AG04449 (cell line): ENCODE measurements at places on chromosomes 5 and 9.

GRCh38 chr9:76655121-76655541 is 109.1 kb upstream of the PCA3 start:
- no peak for DNase-seq

GRCh38 chr5:178442405-178443257 is 147.6 kb downstream of the COL23A1 start:
- DNase-seq: no peak

- DNase-seq: no peak
Measured at GRCh38 chr5:90602681-90603080, 44.1 kb downstream of the ADGRV1 start.

- DNase-seq: no peak
Measured at GRCh38 chr5:59660737-59661136, 232.8 kb downstream of the PDE4D start.

GRCh38 chr9:134852906-134853654 is 27.5 kb upstream of the FCN2 start:
- no peak for DNase-seq

DNA sequence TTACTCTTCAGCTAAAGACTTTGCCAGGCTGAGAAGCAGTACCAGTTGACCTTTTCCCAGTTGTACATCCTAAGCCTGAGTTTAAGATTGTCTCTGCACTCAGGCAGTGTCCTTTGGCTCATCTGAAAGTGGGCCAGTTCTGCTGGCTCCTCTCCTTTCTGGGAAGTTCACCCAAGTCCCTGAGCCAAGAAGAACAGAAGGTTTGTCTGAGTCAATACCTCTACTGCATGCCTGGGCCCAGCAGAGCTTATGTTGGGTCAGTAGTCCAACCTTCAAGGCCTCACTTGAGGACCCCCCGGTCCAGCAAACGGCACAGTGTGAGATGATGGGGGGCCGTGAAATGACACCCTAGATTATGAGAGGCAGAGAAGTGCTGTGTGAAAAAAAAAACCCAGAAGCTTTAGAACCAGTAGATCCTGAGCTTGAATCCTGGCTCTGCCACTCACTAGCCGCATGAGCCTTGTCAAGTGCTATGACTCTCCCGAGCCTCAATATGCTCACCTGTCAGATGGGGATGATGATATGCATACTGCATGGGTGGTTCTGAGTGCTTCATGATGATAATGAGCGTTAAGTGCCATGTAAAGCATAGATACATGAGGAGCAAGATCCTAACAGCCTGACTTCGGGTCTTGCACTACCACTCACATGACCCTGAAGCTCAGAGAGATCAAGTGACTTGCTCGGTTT is 156.0 kb downstream of the MACROH2A1 start:
- DNase-seq: no peak

- DNase-seq: no peak
Measured at GRCh38 chr5:90709323-90710155, 150.9 kb downstream of the ADGRV1 start.

DNA sequence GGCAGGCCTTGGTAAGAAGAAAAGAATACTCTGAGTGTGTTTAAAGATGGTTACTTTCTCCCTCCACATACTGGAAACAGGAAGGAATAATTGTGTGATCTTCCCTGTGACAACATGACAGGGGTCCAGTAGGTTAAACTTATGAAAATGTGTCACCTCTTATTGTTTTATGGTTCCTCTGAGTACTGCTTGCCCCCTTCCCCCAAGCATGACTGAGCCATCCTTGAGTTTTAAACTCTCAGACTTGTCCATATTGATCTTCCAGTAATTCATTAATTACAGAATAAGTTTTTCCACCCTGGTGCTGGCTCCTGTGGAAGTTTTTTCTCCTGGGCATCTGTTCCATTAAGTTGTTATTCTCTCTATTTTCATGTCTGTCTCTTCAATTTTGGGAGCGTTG is 95.8 kb downstream of the CNTLN start:
- DNase-seq: no peak

DNA sequence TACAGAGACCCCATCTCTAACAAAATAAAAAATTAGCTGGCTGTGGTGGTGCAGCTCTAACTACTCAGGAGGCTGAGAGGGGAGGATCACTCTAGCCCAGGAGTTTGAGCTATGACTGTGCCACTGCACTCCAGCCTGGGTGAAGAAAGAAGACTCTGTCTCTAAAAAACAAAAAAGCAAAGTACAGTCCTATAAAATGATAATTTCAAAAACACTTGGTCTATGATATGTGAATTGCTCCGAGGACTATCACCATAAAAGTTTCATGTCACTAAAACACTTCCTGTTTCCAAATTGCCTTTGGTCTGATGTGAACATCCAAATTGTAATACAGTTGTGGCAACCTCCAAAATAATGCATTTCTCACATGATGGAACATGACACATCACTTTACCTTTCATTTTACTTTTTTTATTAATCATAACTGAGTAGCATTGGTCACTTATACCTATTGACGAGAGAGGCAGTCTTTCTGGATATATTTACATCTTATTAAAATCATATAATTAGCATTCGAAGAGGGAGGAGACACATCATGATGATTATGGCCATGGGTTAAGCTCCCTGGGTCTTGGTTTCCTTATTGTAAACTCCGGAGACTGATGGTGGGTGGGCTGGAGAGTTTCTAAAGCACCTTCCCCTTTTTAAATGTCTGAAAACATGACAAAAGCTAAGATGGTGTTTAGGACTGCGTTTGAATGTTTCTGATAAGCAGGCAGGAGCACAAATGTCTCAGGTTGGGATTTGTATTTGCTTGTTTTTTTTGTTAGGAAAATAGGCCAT is 25.8 kb upstream of the CD180 start:
- no peak for DNase-seq

- no peak for DNase-seq
Measured at GRCh38 chr5:145752947-145753346, 82.2 kb downstream of the PRELID2 start.

GRCh38 chr9:113343732-113344231 is 3.7 kb upstream of the WDR31 start:
- no peak for DNase-seq

- DNase-seq: no peak
Measured at GRCh38 chr9:126131066-126132010, 195.3 kb upstream of the MVB12B start.

DNA sequence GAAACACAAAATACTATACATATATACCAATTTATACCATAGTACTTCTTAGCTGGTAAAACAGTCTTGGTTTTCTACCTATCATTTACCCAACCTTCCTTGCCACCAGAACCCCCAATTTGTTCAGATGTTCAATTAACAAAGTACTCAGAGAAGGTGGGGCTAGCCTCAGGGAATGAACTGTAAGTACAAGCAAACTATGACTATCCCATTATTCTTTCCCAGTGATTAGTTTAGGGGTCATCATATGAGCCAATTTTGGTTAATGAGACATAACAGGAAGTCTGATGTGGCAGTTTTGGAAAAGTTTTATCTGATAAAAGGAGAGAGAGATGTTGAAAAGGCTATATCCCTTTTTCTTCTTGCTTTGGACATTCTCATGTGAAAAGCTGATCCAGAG is 125.8 kb downstream of the DTWD2 start:
- no peak for DNase-seq

DNA sequence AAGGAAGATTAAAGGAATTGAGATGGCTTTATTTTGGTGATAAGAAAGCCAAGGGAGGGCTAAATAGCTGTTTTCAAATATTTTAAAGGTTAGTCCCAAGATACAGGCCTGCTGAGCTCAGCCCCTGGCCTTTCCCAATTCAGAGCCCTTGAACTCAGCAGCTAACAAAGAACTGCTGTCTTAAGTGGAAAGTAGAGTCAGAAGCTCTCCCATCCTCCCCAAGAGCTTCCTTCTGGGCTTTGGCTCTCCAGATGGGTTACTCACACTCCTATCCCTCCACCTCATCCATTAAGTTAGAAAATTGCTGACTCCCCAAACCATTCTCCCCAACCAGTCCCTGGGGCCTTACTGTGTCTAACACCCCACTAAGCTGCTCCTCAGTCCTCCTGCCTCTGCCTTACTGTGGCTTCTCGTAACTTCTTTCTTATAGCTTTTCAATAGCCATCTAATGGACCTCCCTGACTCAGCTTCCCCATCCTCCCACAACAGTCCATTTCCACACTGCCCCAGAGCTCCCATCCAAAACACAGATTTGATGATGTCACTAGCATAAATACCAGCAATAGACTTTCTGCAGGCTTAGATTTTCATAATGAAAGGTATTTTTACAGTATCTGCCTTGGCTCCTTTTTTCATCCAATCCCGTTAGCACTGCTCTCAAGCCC is 239.1 kb downstream of the ENC1 start:
- DNase-seq: no peak

- DNase-seq: no peak
Measured at GRCh38 chr9:90869361-90869760, 67.7 kb downstream of the SYK start.

DNA sequence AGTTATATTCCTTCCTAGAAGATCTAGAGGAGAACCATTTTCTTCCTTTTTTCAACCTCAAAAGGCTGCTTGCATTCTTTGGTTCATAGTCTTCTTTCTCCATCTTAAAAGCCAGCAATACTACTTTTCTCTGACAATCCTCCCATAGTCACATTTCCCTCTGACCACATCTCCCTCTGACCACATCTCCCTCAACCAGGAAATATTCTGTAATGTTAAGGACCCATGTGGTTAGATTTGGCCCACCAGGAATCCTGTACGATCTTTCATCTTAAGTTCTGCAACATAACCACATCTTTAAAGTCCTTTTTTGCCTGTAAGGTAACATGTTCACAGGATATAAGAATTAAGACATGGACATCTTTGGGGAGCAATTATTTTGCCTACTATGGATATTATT is 179.4 kb upstream of the SPEF2 start:
- DNase-seq: no peak

- DNase-seq: no peak
Measured at GRCh38 chr9:101848485-101848919, 110.1 kb upstream of the GRIN3A start.

DNA sequence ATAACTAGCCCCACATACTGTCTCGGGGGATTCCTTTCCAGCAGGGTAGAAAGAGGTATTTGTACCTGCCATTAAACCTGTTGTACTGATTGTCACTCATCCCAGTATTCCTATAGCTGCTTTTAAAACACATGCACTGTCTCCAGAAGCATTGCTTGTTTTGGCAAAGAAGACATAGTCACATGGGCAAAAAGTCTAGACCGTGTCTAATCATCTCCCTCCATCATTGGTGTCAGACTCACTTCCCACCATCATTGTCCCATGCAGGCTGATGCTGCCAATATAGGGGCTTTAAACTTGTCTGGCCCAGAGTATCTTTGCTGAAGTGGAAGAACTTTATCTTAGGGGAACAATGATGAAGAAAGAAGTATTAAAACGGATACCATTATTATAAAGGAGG is 12.6 kb downstream of the DNAJC21 start:
- DNase-seq: no peak

- no peak for DNase-seq
Measured at GRCh38 chr9:20242510-20243189, 379.6 kb downstream of the MLLT3 start.

GRCh38 chr5:61394078-61394704 is 62.1 kb downstream of the ZSWIM6 start:
- no peak for DNase-seq

GRCh38 chr9:87668722-87669121 is 57.2 kb upstream of the CTSL start:
- no peak for DNase-seq

DNA sequence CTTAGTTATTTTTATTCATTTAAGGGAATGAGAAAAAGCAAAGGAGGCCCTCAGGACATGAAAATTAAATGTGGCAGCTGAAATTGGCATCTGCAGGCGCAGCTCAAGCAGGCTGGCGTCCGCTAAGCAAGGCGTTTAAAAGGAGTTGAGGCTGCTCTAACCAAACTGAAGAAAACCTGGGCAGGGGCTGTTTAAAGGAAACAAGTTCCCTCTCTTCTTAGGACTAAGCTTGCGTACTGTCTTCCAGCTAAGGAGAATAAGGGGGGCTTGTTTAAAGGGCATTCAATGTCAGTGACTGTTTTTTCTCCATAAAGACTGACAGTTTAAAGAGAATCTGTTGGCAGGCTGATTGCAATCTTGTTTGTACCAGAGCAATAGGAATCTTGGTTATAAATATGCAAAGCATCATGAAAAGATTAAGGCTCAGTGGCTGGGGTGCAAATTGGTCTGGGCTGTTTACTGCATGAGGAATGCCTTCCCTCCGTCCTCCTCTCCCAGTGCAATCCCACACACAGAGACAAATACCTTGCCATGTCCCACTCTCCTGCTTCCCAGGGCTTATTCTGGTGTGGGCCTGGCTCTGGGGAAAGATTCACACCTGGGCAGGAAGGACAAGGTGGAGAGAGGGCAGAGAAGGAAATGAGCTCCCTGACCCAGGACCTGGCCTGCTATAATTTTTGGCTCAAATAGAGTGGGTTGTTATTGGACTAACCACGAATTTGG is 85.9 kb upstream of the LIFR start:
- DNase-seq: no peak

DNA sequence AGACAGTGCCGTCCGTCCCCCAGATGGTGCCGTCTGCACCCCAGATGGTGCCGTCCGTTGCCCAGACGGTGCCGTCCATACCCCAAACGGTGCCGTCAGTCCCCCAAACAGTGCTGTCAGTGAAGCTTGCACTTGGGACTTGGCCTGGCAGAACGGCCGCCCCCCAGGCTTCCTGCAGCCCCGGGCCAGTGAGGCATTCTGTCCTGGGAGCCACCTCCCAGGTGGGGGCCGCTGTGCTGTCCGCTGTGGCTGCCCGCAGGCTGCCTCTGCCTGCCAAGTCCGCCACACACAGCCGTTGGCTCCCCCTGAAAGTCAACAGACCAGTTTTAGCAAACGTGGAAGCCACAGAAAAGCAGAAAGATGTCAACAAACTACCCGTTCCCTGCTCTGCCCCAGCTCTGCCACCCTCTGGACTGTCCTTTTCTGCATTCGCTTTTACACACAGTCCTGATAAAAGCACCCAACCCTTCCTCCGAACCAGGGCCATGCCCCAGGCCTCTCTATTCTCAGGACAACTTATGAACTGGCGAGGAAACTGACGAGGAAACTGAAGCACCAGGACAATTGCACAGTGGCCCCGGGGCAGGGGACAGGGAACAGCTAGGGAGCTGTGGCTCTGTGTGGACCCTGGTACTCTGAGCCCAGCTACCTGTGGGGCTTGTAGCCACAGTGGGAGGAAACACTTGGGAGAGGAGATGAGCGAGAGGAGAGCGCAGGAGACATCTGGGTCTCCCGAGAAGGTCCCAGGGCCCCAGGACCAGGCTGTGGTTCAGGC is 39.6 kb upstream of the RXRA start:
- DNase-seq: no peak

- no peak for DNase-seq
Measured at GRCh38 chr9:36794461-36794860, 221.8 kb downstream of the MELK start.

GRCh38 chr5:84265130-84265529 is 119.5 kb downstream of the EDIL3 start:
- no peak for DNase-seq

- no peak for DNase-seq
Measured at GRCh38 chr9:81092057-81092456, 597.3 kb downstream of the TLE1 start.

DNA sequence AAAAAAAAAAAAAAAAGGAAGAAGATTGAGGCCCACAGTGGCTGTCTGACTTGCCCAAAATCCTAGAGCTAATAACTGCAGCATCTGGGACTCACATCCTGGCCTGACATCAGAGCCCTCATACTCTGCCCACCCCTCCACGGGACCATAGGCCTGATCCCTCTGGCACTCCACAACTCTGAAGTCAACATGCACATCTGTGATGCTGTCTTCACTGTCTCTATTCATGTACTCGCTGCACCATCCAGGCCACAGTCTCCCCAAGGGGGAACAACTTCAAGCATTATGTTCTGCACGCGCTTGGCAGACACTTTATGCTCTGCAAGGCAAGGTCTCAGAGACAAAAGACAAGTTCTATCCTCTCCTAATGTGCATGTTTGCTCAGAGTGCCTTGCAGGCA is 158.2 kb downstream of the SPOCK1 start:
- DNase-seq: no peak
